Hepatocyte (in vitro differentiated cells): ENCODE measurements at places on chromosomes 5 and 9. TPM values are rescaled to one million over a fixed set of nuclear protein-coding genes. Genes with fewer than 3 reads are reported as not detected.

GRCh38 chr9:122143876-122144405, 15.6 kb downstream of the NDUFA8 start:
- no peak for DNase-seq

Gene CERT1
- total RNA-seq: 40.5 and 42.0 TPM in 2 replicates

Gene PRRT1B
- total RNA-seq: 0.17 TPM in 1 of 2 replicates, not detected in the other

- no peak for DNase-seq
These were observed 164.2 kb upstream of the TARS1 start for GRCh38 chr5:33276628-33276950.

Gene SPTLC1
- total RNA-seq: 101 and 102 TPM in 2 replicates

Gene SH3RF2
- total RNA-seq: 32.0 and 35.1 TPM in 2 replicates

GRCh38 chr5:170769898-170770416, 13.6 kb upstream of the GABRP start:
- DNase-seq: no peak

- DNase-seq: no peak
These were observed 1.4 kb downstream of the IQGAP2 start for GRCh38 chr5:76404223-76405211.

DNA sequence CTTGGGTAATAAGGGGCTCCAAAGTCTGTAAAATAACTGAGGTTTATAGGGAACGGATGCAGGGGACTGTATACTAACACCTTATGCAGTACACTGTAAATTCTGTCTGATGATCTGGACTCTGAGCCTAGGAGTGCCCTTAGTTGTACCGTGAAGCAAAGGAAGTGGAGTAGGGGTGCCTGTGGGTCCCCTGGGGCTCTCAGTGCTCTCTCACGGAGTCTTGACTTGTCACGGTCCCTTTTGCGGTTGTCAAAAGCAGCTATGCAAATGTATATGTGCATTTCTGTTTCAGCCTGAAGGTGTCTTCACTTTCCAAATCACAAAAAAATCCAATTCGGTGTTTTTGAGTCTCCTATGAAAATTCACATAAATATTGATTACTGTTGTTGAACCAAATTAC, 17.8 kb downstream of the DMRT1 start:
- no peak for DNase-seq

- no peak for DNase-seq
These were observed 76.0 kb downstream of the C9orf153 start for GRCh38 chr9:86183229-86184137.

- no peak for DNase-seq
These were observed 222.9 kb downstream of the PSAT1 start for GRCh38 chr9:78519786-78520185.

- no peak for DNase-seq
These were observed 346.7 kb upstream of the KLF4 start for GRCh38 chr9:107836300-107836699.

Gene F2RL2
- total RNA-seq: 2.3 and 2.6 TPM in 2 replicates

DNA sequence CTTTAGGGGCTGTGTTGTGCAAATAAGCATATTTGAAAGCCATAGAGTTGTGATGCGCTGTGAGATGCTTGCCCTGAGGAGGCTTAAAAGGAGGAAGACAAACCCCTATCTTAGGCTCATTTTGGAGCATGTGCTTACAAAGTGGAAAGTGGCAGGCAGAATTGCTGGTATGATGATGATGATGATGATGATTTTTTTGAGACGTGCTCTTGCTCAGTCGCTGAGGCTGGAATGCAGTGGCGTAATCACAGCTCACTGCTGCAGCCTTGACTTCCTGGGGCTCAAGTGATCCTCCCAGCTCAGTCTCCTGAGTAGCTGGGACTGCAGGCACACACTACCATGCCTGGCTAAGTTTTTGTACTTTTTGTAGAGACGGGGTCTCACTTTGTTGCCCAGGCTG, 1.7 kb downstream of the CNOT8 start:
- DNase-seq: no peak

Gene FGF10
- 6.1 and 6.2 TPM in 2 replicates for total RNA-seq
